ENCODE measurements at places on chromosomes 16 and 17.
A peak's percentile ranks its signal among the peaks of the same experiment; 100 is the strongest.

DNA sequence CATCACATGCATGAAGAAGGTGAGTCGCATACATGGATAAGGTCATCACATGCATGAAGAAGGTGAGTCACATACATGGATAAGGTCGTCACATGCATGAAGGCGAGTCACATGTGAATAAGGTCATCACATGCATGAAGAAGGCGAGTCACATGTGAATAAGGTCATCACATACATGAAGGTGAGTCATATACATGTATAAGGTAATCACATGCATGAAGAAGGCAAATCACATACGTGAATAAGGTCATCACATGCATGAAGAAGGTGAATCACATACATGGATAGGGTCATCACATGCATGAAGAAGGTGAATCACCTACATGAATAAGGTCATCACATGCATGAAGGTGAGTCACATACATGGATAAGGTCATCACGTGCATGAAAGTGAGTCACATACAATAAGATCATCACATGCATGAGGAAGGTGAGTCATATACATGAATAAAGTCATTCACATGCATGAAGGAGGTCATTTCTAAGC, 105.1 kb upstream of the SDK2 start:
- no peak for DNase-seq

DNA sequence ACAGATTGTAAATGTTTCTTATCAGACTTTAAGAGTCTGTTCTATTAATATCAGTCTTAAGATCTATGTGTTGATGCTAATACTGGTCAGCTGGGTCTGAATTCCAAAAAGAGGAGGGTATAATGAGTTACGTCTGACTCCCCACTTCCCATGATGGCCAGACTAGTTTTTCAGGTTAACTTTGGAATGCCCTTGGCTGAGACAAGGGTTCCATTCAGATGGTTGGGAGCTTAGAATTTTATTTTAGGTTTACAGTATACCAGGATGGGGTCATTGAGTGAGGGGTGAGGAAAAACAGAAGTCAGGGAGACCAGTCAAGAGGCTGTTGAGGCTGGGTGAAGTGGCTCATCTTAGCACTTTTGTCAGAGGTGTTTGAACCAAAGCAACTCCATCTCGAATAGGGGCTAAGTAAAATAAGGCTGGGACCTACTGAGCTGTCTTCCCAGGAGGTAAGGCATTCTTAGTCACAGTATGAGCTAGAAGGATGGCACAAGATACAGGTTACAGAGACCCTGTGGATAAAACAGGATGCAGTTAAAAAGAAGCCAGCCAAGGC, 2.9 kb upstream of the TMEM231 start:
- DNase-seq, result no peak

DNA sequence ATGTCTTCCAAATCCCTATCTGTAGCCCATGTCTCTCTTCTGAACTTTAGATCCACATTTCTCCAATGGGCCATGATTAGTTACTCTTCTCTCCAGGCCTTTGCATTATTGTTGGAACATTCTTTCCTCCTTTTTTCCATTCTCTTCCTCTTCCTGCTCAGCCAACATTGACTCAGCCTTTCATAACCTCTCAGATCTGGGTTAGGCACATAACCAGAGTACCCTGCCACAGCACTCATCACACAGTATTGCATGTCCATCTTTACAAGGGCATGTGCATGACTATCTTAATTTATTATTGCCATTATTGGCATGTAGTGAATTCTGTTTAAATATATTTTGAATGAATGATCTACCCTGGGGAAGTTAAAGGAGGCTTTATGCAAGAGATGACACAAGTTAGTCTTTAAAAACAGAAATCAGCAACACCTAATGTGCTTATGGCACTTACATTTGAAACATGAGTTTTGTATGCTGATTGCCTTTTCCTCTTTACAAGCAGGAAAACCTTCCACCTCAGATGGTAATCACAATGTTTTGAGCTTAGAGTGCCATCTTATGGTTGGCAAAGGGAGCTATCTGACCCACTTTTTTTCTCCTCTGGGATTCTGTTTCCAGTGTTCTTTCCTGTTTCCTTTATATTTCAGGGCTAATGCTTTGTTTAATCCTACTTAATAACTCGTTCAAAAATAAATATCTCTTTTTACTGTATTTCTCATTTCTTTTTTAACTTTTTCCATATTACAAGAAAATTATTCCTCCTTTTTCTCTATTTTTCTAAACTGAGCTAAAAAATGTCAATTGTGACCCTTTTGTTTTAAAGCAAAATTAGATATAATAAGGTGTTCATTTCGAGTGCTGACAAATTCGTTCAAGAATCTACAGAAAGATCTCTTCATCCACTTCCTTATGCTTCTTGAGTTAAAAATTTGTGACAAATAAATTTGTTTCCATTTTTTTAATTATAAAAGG, 151.0 kb upstream of the RBL2 start:
- DNase-seq, result no peak

- DNase-seq, result no peak
Observed at GRCh38 chr17:82831818-82832200, 8.0 kb downstream of the ZNF750 start.

DNA sequence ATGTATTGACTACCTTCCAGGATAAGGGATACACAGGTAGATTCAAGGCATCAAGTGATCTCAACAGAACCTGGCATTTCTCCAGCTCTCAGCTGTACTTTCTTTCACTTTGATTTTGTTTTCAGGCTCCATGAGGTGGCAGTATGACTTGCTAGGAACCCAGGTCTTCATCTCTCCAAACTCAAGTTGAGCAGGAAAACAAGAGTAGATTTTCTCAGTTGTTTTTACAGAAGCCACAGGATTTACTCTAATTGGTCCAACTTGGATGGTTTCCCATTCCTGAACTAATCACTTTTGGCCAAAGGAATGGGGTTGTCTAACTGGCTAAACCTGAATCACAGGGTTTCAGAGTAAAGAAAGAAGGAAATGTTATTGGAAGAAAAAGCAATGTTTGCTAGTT, 146.6 kb downstream of the TRIM37 start:
- DNase-seq, result no peak

DNA sequence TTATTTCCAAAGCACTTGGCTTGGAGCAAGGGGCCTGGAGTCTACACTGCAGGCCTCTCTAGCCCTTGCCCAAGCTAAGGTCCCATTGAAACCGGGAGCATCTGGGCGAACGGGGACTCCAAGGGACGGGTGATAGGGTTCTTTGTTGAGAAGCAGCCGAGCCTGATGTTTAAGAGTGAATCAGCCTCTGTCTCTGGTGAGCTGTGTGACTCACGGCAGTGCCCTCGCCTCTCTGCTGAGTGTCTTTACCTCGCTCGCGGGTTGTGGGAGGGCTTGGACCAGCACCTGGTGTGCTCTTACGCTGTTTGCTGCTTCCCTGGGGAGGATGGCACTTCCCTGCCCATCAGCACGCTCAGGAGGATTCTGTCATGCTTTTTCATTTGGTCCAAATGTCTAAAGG, 1.3 kb downstream of the HGS start:
- DNase-seq, result no peak

GRCh38 chr16:1770328-1771187, 785 bp downstream of the NME3 start:
- DNase-seq, result no peak

DNA sequence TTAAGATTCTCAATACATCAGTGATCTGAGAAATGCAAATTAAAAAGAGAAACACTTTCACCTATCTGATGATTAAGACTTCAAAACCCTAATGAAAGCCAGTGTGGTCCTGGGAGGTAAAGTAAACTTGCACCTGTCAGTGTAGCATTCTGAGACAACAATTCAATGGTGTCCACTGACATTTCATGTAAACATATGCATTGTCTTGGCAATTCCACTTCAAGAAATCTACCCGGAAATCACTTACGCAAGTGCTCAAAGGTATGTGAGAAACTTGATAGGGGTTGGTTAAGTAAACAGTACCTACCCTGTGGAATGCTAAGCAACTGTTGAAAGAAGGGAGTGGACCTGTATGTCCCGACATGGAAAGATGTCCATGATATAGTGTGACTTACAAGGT, 2.1 kb downstream of the ST6GALNAC1 start:
- peak; percentile 73 for DNase-seq

DNA sequence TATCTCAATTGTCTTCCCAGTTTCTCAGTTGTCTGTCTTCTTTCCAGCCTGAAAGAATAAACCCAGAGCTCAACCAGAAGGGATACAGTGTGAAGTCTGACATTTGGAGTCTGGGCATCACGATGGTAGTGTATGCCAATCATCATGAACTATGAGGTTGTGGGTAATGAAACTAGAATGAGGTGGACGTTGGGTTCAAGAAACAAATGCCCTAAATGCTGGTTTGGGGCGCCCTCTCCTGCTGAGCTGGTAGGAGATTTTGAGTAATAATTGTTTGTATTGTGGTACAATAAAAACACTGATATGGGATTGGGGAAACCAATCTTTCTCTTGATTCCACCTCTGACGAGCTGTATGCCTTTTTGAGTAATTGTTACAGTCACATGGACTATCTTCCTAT, 110.4 kb downstream of the MAP2K6 start:
- DNase-seq, result no peak

GRCh38 chr16:75983296-75983695, 257.0 kb upstream of the CPHXL start:
- DNase-seq, result no peak

DNA sequence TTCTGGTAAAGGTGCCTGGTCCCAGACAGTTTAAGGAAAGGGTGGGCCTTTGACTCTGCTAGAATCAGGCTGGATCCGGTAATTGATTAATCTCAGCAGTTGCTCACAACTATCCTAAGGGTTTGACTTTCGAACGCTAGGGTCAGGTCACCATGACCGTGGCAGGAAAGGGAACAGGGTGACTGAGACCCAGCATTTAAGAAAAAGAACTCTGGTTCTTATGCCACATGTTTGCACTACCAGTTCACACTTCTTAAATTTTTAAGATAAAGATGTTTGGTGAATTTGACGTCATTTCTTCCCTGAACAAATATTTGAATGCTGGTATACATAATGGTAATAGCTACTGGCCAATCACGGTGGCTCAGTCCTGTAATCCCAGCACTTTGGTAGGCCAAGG, 52.2 kb downstream of the TEX14 start:
- no peak for DNase-seq

DNA sequence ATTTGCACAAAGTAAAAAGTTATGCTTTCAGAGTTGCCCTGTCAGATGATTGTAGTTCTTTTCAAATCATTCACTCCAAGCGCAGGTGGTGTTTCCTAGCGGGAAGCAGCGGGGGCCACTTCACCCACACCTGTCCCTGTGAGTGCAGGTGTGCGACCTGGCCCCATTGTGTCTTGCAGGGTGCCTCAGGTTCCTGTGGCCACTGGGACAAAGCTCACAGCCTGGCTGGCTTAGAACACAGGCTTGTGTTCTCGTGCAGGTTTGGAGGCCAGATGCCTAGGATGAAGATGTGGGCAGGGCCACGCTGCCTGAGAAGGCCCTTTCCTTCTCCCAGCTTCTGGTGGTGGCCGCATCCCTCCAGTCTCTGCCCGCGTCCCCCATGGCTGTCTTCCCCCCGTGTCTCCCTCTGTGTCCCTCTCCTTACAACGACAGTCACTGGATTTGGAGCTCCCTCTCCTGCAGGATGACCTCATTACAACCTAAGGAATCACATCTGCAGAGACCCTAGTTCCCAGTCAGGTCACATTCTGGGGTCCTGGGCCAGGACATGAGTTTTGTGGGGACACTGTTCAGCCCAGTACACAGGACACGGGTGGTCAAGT, 90.5 kb downstream of the NPIPB11 start:
- DNase-seq, result no peak

DNA sequence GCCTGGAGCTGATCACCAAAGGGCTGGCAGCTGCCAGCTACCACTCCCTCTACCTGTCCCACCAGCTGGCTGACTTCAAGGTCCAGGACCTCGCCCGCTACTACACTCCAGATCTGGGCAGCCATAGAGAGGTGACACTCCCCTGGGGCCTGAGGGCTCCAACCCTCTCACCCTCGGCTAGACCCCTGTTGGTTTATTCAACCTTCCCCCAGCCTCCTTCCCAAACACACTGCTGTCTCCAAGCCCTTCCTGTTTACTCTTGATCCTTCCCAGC, 18.0 kb downstream of the ALOX12B start:
- no peak for DNase-seq

DNA sequence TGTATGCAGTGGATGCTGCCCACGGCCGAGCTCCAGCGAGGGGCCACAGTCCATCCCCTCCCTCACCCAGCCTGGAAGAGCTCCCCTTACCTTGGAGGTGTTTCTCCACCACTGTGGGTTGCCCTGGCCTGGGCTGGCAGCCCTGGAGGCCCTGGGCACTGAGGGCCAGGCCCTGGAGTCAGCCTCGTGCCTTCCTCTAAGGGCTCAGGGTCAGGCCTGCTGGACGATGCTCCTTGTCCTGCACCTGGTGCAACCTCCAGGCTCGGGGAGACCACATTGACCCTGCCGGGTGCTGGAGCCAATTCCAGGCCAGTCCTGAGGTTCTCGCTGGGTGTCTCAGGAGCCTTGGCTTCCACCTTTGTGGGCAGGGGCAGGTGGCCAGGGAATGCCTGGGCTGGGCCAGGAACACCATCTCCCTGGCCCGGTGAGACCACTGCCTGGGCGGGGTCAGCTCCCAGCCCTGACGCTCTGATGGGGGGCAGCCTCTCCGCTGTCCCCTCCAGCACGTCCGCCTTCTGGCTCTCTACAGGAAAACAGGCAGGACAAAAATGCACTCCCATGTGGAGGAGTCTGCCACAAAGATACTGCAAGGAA, 10.4 kb downstream of the MYLK3 start:
- no peak for DNase-seq

GRCh38 chr17:28413804-28414203, 7.8 kb upstream of the SLC46A1 start:
- no peak for DNase-seq

GRCh38 chr17:38498353-38498752, 70.1 kb downstream of the ARHGAP23 start:
- no peak for DNase-seq

GRCh38 chr17:79982986-79983385, 52.7 kb downstream of the TBC1D16 start:
- no peak for DNase-seq
